ENCODE measurements at places on chromosomes 13 and 19. TPM values are rescaled to one million over a fixed set of nuclear protein-coding genes. Genes with fewer than 3 reads are reported as not detected.

GRCh38 chr19:18597809-18598660 lies 8.6 kb downstream of the CRLF1 start:
- no peak for DNase-seq
- H3K27me3 ChIP-seq = peaks cover 77% of the 10 kb centered on the region
- no peaks in the 10 kb centered on the region for H3K36me3 ChIP-seq
- no peak overlapping the region for H3K27ac ChIP-seq

GRCh38 chr13:23160638-23161480 lies 19.9 kb upstream of the SGCG start:
- peak overlapping the region; percentile 65 for H3K4me3 ChIP-seq
- H3K27ac ChIP-seq = no peak overlapping the region
- peaks cover 17% of the 10 kb centered on the region for H3K27me3 ChIP-seq
- DNase-seq = no peak
- peaks cover 12% of the 10 kb centered on the region for H3K4me1 ChIP-seq
- H3K36me3 ChIP-seq = no peaks in the 10 kb centered on the region

- H3K27ac ChIP-seq = no peak overlapping the region
- H3K27me3 ChIP-seq = no peaks in the 10 kb centered on the region
- H3K36me3 ChIP-seq = no peaks in the 10 kb centered on the region
- no peak for DNase-seq
- no peaks in the 10 kb centered on the region for H3K4me1 ChIP-seq
- H3K4me3 ChIP-seq = no peak overlapping the region
Observed at GRCh38 chr13:83378908-83379307, 503.4 kb downstream of the SLITRK1 start.

GRCh38 chr19:33389421-33390100 lies 16.1 kb downstream of the CEBPG start:
- DNase-seq = peak; percentile 27
- peak overlapping the region; percentile 87 for H3K27ac ChIP-seq
- peaks cover 90% of the 10 kb centered on the region for H3K4me1 ChIP-seq
- H3K4me3 ChIP-seq = peak overlapping the region; percentile 22

DNA sequence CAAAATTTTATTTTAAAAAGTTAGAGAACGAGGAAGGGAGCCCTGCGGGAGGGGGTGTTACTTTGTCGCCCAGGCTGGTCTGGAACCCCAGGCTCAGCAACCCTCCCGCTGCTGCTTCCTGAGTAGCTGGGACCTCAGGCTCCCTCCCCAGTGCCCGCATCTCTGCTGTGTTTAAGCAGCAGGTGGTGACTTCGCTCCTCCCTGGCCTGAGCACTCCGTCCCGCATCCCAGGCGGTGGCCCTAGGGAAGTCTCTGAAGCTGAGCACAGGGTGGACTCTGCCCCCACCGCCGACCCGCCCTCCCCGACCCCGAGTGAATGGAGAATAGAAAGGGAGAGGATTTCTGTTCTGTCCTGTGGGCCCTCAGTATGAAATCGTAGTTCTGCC lies 30.5 kb downstream of the ZNF701 start:
- H3K4me3 ChIP-seq = peak overlapping the region; percentile 74
- H3K27me3 ChIP-seq = no peaks in the 10 kb centered on the region
- no peak for DNase-seq
- H3K36me3 ChIP-seq = peaks cover 19% of the 10 kb centered on the region

DNA sequence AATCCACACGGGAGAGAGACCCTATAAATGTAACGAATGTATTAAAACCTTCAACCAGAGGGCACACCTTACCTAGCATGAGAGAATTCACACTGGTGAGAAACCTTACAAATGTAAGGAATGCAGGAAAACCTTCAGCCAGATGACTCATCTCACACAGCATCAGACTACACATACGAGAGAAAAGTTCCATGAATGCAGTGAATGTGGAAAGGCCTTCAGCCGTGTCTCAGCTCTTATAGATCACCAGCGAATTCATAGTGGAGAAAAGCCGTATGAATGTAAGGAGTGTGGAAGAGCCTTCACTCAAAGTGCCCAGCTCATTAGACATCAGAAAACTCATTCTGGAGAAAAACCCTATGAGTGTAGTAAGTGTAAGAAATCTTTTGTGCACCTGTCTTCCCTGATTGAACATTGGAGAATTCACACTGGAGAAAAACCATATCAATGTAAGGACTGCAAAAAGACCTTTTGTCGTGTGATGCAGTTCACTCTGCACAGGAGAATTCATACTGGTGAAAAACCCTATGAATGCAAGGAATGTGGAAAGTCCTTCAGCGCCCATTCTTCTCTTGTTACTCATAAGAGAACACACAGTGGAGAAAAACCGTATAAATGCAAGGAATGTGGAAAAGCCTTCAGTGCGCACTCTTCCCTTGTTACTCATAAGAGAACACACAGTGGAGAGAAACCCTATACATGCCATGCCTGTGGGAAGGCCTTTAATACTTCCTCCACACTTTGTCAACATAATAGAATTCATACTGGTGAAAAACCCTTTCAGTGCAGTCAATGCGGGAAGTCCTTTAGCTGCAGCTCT lies 16.0 kb downstream of the ZNF582 start:
- no peaks in the 10 kb centered on the region for H3K4me1 ChIP-seq
- H3K27ac ChIP-seq = no peak overlapping the region
- H3K36me3 ChIP-seq = peaks cover 78% of the 10 kb centered on the region
- no peak overlapping the region for H3K4me3 ChIP-seq

DNA sequence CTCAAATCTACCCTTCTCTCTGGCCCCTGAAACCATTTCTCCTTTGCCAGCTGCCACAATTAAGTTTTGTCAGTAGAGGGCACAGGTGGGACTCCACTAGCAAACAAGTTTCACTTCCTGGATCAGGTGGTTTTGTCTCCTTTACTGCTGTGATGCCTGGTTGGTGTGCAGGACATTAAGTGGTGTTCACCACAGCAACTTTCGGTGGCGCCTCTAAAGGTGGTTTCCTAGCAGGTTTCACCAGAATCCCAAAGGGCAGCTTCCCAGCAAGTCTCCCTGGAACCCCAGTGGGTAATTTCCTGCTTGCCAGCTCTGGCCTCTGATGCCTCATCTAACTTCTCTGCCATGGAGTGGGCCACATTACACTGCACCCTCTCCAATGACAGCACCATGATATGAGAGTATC lies 16.6 kb downstream of the MED4 start:
- DNase-seq = no peak
- no peaks in the 10 kb centered on the region for H3K27me3 ChIP-seq
- H3K4me3 ChIP-seq = no peak overlapping the region

Gene MAST3
- 4.6 TPM for total RNA-seq

DNA sequence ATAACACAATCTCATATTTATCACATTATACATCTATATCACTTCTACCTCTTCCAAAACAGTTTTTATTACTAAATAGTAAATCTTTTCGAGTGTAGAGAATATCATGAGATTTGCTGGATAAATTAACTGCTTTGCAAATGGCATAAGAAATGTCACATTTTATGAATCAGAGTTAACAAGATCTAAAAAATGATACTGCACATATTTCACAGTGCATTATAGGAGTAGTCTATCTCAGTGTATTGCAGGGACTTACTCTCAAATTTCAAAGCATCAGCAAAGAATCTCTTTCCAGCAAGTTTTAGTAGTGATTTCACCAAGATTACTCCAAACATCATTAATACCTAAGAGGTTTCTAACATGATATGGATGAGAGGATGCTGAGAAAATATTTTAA lies 687.1 kb upstream of the SLITRK1 start:
- H3K4me3 ChIP-seq = no peak overlapping the region
- no peaks in the 10 kb centered on the region for H3K36me3 ChIP-seq
- no peak overlapping the region for H3K27ac ChIP-seq
- no peak for DNase-seq
- H3K27me3 ChIP-seq = no peaks in the 10 kb centered on the region

Gene FCER2
- total RNA-seq = 0.30 TPM

GRCh38 chr13:66237411-66238062 lies 992.6 kb downstream of the PCDH9 start:
- H3K4me3 ChIP-seq = no peak overlapping the region
- no peaks in the 10 kb centered on the region for H3K27me3 ChIP-seq
- no peaks in the 10 kb centered on the region for H3K4me1 ChIP-seq
- H3K27ac ChIP-seq = no peak overlapping the region

DNA sequence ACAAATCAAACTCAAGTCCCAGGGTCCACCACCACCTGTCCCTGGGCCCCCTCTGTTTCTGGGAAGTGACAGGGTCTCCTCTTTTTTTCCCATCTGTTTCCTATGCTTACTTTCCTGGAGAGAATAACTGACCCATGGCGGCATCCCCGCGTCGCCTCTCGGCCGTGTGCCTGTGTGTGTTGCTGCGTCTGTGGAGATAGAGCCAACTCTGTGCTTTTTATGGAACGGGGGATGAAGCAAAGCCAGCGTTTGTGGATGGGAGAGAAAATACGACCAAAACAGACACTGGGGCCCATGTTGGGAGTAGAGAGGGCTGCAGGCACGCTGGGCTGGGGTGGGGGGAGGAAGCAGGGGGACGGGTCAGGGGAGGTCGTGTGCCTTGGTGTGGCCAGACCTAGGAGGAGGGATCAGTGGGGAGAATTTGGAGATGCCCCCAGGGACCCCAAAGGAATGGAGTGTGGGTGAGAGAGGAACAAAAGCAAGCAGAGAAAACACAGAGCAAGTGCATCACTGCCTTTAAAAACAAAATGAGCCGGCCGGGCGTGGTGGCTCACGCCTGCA lies 16.6 kb downstream of the PLK5 start:
- no peak for DNase-seq
- H3K4me3 ChIP-seq = peak overlapping the region; percentile 14
- peak overlapping the region; percentile 36 for H3K27ac ChIP-seq

- no peak for DNase-seq
- no peaks in the 10 kb centered on the region for H3K4me1 ChIP-seq
- H3K36me3 ChIP-seq = no peaks in the 10 kb centered on the region
- H3K27ac ChIP-seq = no peak overlapping the region
- no peak overlapping the region for H3K4me3 ChIP-seq
- peaks cover 21% of the 10 kb centered on the region for H3K27me3 ChIP-seq
Observed at GRCh38 chr19:31204115-31204514, 145.1 kb downstream of the TSHZ3 start.

DNA sequence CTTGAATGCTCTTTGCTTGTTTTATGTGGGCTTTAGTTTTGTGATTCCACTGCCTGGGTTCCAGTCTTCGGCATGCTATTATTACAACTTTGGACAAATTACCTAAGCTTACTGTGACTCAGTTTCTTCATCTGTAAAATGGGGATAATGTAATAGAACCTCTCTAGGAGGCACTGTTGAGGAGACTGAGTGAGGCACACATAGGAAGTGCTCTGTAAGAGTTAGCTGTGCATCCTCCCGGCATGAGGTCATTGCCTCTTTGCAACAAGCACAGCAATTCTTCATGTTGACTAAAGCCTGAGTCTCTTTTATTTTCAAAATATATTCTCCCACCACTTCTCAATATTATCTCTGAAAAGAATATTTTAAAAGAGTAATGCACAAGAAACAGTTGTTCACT lies 227.4 kb downstream of the DLEU7 start:
- peaks cover 9% of the 10 kb centered on the region for H3K4me1 ChIP-seq
- H3K4me3 ChIP-seq = no peak overlapping the region
- no peak overlapping the region for H3K27ac ChIP-seq
- DNase-seq = no peak
- no peaks in the 10 kb centered on the region for H3K36me3 ChIP-seq

DNA sequence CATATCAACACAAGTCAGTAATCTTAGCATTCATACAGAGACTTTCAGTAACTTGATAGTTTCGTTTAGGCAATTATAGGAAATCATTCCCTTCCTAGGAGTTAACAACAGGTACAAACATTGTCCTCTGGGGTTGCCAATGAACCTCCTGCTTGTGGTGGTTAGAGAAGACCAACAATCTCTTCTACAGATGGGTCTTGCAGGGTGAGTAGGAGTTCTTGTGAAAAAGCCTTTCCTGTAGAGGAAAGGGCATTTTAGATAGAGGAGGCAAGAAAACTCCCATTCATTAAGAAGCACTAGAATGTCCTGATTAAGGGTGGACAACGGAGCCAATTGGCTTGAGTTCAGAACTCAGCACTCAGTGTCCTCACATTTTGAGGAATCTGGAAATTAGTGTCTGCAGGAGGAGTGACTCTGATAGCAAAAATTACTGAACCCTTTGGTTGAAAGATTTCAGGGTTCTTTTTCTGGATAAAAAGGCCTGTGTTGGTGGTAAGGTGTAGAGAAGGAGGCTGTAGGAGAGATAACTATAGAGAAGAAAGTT lies 4.2 kb downstream of the WDFY2 start:
- no peak for DNase-seq
- peak overlapping the region; percentile 69 for H3K27ac ChIP-seq
- H3K4me1 ChIP-seq = peaks cover 69% of the 10 kb centered on the region
- H3K27me3 ChIP-seq = no peaks in the 10 kb centered on the region

Gene FEM1A
- total RNA-seq = 46.5 TPM

DNA sequence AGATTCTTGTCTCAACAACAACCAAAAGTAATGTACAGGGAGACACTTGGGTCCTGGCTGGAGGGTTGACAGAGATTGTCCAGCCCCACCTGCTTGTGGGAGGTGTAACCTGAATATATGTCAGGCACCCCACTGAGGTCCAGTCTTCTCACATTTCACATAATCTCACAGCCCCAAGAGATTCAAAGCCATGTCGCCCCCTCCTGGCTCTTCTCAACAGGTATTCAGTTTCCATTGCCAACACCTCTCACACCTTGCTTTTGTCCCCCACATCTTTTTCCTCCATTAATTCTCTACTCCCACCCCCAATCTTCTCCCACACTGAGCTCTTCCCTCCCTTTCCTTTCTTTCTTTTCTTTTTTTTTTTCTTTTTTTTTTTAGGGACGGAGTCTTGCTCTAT lies 11.2 kb downstream of the UNC13A start:
- no peaks in the 10 kb centered on the region for H3K36me3 ChIP-seq
- H3K4me1 ChIP-seq = peaks cover 23% of the 10 kb centered on the region
- DNase-seq = no peak
- peaks cover 22% of the 10 kb centered on the region for H3K27me3 ChIP-seq
- no peak overlapping the region for H3K4me3 ChIP-seq
- H3K27ac ChIP-seq = no peak overlapping the region

GRCh38 chr13:114149774-114150740 lies 17.6 kb upstream of the RASA3 start:
- no peak for DNase-seq
- no peaks in the 10 kb centered on the region for H3K36me3 ChIP-seq

- no peak for DNase-seq
- H3K27me3 ChIP-seq = no peaks in the 10 kb centered on the region
- no peaks in the 10 kb centered on the region for H3K4me1 ChIP-seq
- H3K4me3 ChIP-seq = no peak overlapping the region
- H3K27ac ChIP-seq = no peak overlapping the region
Observed at GRCh38 chr13:89150362-89150761, 1479.2 kb downstream of the SLITRK5 start.

- no peak overlapping the region for H3K4me3 ChIP-seq
- peaks cover 69% of the 10 kb centered on the region for H3K36me3 ChIP-seq
- no peak for DNase-seq
Observed at GRCh38 chr19:3119693-3120380, 16.0 kb upstream of the GNA15 start.

DNA sequence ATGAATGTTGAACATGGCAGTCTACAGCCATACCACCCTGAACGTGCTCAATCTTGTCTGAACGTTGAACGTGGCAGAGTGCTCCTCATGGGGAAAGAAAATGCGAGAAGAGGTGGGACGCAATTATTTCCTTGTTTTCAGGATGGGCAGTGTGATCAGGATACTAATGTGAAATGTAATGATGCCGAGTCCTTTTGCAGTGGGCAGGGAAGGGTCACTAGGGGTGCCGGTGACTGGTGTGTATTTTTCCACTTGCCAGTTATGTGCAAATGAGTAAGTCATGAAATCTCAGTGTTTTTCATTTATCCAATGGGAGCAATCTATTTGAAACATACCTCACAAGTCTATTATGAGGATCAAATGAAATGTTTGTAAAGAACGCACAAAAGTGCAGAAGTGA lies 84.8 kb downstream of the LNX2 start:
- no peak for DNase-seq
- H3K27me3 ChIP-seq = no peaks in the 10 kb centered on the region
- H3K4me3 ChIP-seq = no peak overlapping the region
- H3K27ac ChIP-seq = no peak overlapping the region
- no peaks in the 10 kb centered on the region for H3K36me3 ChIP-seq

All from left ventricle myocardium inferior (tissue), 1 donor.